ENCODE measurements at places on chromosomes 3 and 15. TPM values are rescaled to one million over a fixed set of nuclear protein-coding genes. Genes with fewer than 3 reads are reported as not detected.

DNA sequence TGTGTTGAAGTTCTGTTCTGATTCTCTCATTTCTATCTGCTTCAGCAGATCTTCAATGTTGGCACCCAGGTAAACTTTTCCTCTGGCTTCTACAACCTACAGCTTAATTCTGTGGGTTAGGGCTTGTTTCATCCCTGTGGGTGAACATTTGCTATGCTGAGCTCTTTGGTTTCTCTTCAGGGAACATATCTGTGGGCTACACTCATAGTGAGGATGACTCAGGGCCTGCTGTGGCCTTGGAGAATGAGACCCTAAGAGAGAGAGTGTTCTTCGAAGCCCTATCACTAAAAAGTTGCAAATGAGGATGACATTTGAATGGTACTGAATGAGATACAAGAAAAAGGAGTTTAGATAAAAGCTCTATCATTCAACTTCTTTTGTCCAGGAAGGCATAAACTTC, 346.2 kb upstream of the CBLB start:
- H3K27ac ChIP-seq: no peak overlapping the region
- no peak for DNase-seq
- H3K4me3 ChIP-seq: no peak overlapping the region
- no peaks in the 10 kb centered on the region for H3K27me3 ChIP-seq

GRCh38 chr3:100437721-100438622, 36.6 kb downstream of the LNP1 start:
- H3K36me3 ChIP-seq: no peaks in the 10 kb centered on the region
- no peaks in the 10 kb centered on the region for H3K27me3 ChIP-seq
- H3K4me3 ChIP-seq: no peak overlapping the region
- no peak for DNase-seq
- no peaks in the 10 kb centered on the region for H3K4me1 ChIP-seq

GRCh38 chr3:138673641-138674530, 65.3 kb downstream of the FAIM start:
- H3K27me3 ChIP-seq: no peaks in the 10 kb centered on the region
- no peak overlapping the region for H3K4me3 ChIP-seq
- no peak for DNase-seq

DNA sequence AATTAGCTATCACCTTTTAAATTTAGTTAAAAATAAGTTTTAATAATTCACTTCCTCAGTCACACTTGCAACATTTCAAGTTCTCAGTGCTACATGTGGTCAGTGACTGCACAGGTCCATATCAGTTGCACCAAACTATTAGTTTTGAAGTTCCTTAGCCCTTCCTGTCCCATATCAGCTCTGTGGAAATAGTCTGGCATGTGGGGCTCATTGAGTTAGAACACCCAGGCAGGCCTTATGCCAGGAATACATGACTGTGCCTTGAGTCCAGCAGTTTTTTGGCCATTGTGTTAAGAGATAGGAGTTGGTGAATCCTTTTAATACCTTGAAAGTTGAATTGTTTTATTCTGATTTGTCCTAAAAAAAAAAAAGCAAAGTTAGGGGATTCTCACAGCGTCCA, 153.7 kb upstream of the BFSP2 start:
- DNase-seq: no peak
- H3K27me3 ChIP-seq: no peaks in the 10 kb centered on the region
- no peak overlapping the region for H3K27ac ChIP-seq
- no peaks in the 10 kb centered on the region for H3K36me3 ChIP-seq
- H3K4me1 ChIP-seq: no peaks in the 10 kb centered on the region

- H3K4me3 ChIP-seq: no peak overlapping the region
- no peak overlapping the region for H3K27ac ChIP-seq
- DNase-seq: no peak
- no peaks in the 10 kb centered on the region for H3K27me3 ChIP-seq
- peaks cover 5% of the 10 kb centered on the region for H3K36me3 ChIP-seq
Measured at GRCh38 chr3:114892131-114892879, 254.8 kb downstream of the ZBTB20 start.

DNA sequence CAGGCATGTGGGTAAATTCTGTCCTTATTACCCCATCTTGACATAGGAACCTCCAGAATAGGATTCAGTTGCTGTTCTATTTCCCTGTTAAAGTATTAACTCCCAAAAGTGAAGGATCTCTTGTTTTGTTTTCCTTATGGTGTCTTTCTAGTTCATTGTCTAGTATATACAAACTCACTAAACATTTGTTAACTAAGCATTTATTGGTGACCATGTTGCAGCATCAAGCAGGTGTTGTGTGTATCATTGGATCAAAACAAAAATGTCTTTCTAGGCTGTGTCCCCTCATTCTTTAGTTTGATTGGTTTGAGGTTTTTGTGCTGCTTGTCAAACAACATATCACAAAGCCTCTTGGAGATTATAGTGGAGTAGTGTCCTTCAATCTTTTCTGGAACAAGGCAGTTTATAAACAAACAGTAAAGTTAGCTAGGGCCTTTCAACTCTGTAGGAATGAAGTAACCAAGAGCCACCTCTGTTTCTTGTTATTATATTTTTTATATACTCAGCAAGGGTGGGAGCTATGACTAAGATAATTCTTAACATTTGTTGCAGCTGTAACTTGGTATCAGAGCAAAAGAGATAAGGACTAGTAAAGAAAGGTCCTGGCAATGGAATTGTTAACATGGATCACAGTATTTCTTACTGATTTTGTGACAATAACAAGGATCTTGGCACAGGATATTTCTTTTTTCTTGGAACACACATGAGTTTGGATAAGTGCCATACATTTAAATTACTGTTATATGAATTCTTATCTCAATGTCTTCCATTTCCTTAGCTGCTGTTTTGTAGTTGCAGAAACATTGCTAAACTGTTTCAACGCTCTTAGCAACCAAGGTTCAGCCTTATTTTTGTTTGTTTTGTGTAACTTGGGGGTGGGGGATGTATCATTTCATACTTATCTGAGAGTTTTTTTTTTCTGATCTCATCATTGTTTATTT, 49.3 kb downstream of the TMOD3 start:
- DNase-seq: no peak
- H3K27me3 ChIP-seq: no peaks in the 10 kb centered on the region
- no peak overlapping the region for H3K4me3 ChIP-seq
- H3K4me1 ChIP-seq: peaks cover 35% of the 10 kb centered on the region

DNA sequence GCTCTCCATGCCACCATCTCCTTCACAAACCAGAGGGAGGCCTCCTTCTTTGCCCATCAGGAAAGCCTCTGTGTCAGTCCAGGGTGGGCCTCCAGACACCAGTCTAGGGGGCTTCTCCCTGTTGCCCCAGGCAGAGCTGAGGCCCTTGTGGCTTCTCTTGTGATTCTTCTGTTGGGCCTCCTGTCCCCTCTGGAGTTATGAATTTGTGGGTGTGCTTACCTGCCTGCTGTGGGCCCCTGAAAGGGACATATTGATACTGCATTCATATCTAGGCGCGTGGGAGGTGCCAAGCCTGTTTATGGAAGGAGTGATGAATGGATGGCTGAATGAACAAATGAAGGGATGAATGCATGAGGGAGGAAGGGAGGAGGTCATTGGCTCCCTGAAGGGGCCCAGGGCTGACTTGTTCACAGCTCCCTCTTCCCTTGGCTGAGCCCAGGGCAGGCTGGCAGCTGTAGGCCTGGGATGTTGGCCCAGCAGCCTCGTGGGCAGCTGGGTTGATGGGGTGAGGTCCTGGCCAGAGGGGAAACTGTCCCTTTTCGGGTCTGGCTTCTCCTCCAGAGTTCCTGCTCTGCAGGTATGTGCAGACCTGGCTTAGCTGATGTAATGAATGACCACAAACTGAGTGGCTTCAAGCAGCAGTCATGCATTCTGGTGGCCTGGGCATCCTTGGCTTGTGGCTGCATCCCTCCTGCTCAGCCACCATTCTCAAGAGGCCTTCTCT, 195.4 kb downstream of the GOLGA6L6 start:
- H3K27me3 ChIP-seq: no peaks in the 10 kb centered on the region
- no peak overlapping the region for H3K4me3 ChIP-seq
- DNase-seq: peak; percentile 80
- H3K27ac ChIP-seq: no peak overlapping the region
- no peaks in the 10 kb centered on the region for H3K4me1 ChIP-seq

DNA sequence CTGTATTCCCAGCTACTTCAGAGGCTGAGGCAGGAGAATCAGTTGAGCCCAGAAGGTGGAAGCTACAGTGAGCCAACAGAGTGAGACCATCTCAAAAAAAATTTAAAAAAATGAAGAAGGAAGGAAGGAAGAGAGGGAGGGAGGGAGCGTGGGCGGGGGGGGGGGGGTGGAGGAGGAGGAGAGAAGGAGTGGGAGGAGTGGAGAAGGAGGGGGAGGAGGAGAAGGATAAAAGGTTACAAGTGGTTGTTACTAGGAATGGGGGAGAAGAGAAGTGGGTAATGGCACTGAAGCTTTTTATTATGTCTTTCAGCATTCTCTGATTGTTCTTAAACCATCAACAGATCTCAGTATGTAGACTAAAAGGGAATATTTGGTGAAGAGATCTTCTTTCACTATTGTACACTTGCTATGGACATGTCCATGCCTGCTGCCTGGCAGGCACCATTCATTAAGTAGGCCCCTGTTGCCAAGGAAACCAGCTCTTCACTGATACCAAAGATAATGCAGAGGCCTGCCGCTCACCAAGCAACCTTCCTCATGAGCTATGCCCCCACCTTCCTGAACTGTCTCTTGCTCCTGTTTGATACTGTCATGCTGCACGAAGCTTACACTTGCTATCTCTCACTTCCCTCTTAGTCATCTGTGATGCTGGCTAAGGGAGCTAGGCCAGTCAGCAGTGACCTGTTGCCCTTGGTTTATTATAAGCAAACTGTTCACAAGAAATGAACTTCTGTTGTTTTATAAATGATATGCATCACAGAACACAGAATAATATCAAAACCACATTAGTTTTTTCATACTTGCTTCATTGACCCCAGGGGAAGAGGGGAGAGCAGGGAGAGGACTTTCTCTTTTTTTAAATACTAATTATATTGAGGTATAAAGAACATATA, 23.1 kb downstream of the EPM2AIP1 start:
- H3K4me3 ChIP-seq: no peak overlapping the region
- DNase-seq: no peak
- no peaks in the 10 kb centered on the region for H3K36me3 ChIP-seq
- no peaks in the 10 kb centered on the region for H3K27me3 ChIP-seq
- peaks cover 16% of the 10 kb centered on the region for H3K4me1 ChIP-seq

GRCh38 chr3:73449774-73450173, 175.0 kb downstream of the PDZRN3 start:
- no peaks in the 10 kb centered on the region for H3K4me1 ChIP-seq
- no peak for DNase-seq
- no peak overlapping the region for H3K27ac ChIP-seq

Gene MEGF11
- 0.46 TPM for total RNA-seq

Gene CHL1
- total RNA-seq: 11.9 TPM

Gene WDR72
- total RNA-seq: not detected

Gene TMC3
- not detected for total RNA-seq

All from spleen (tissue), 13 donors.